ENCODE measurements at places on chromosomes 7 and 10.

DNA sequence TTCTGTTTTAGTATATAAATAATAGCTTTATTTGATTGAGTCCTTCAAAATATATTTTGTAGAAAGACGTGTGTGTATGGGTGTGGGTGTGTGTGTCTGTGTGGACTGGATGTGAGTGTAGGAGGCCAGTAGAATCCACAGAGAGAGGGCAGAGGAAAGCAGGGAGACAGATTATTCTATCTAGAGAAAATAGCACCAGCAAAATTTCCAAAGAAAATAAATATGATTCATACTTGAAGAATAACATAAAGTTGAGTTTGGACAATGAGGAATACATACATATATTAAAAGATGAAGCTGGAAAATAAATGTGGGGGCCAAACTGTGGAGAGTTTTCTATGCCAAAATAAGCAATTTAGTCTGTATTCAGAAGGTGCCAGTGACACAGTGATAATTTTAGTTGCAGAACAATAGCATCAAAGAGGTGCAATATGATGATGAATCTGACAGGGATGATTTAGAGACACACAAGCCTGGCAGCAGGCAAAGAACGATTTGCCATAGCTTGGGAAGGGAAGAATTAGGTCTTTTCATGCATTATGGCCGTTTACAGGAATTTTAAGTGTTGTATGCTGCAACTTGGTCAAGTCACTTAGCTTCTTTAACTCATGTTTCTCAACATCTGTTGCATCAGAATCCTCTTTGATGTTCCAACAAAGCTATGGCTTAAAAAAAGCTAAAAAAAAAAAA, 121.3 kb downstream of the SEMA3A start:
- DNase-seq = no peak

- DNase-seq = no peak
Observed at GRCh38 chr10:49649294-49649693, 30.2 kb upstream of the C10orf53 start.

DNA sequence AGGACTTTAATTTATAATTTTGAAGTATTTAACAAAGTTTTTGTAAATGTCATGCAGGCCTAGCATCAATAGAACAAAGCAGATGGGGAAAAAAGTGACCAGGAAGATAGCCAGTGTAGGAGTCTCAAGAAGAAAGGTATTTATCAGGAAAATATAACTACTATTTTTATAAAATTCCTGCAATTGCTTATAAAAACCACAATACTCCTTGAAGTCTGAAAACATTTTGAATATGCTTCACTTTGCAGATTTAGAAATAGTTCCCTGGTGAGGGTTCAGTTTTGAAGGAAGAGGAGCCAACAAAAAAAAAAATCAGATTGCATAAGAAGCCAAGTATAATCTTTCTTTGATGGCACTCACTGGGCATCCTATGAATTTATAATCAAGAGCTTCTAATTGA, 34.1 kb downstream of the MTERF1 start:
- no peak for DNase-seq

DNA sequence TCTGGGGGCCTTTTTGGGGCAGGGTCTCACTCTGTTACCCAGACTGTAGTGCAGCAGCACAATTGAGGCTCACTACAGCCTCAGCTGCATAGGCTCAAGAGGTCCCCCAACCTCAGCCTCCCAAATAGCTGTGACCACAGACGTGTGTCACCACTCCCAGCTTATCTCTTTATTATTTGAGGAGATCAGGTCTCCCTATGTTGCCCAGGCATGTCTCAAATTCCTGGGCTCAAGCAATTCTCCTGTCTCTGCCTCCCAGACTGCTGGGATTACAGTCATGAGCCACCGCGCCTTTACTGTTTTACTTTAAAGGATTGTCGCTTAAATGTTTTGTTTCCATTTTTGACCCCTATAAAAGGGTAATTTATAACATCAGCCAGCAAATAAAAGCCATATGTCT, 502.6 kb upstream of the AUTS2 start:
- DNase-seq = no peak

GRCh38 chr7:30472784-30473775, 5.5 kb downstream of the NOD1 start:
- DNase-seq = no peak

GRCh38 chr7:108016841-108017775, 14.1 kb upstream of the LAMB1 start:
- peak; percentile 25 for DNase-seq

GRCh38 chr10:14889318-14889717, 10.7 kb downstream of the SUV39H2 start:
- DNase-seq = no peak

- peak; percentile 94 for DNase-seq
Observed at GRCh38 chr7:138161600-138162081, 85.4 kb downstream of the AKR1D1 start.

GRCh38 chr7:157703131-157703530, 366.3 kb downstream of the DNAJB6 start:
- no peak for DNase-seq

DNA sequence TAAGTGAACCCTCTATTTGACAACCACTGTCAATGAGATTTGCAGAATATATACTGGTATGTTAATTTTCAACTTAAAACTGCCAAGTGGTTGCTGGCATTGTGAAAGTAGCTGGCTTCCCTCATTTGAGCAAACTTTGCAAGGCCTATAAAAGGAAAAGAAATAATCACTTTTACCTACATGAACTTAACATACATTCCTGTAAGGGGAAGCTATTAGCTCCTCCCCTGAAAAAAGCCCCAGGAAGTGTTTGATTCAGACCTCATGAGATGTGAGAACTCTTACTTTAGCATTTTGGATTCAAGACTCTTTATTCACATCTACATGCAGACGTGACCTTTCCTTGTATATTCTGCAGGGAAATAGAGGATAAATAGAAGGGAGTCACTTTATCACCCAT, 175.6 kb downstream of the OTUD1 start:
- no peak for DNase-seq

GRCh38 chr10:23367896-23368595, 23.4 kb upstream of the C10orf67 start:
- DNase-seq = no peak

DNA sequence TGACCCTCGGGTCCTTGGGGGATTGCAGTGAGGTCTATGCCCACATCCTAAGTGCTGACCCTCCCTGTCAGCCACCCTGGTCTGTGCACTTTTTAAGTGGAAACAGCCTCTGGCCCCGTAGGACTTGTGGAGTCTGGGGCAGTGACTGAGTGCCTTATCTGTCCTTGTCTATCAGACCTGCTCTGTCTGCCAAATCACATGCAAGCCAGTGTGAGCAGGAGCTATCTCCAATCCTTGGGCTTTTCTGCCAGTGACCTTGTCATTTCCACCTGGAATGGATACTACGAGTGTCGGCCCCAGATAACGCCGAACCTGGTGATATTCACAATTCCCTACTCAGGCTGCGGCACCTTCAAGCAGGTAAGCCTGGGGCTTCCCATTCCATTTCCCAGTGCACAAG, 62.7 kb downstream of the C10orf120 start:
- DNase-seq = no peak

DNA sequence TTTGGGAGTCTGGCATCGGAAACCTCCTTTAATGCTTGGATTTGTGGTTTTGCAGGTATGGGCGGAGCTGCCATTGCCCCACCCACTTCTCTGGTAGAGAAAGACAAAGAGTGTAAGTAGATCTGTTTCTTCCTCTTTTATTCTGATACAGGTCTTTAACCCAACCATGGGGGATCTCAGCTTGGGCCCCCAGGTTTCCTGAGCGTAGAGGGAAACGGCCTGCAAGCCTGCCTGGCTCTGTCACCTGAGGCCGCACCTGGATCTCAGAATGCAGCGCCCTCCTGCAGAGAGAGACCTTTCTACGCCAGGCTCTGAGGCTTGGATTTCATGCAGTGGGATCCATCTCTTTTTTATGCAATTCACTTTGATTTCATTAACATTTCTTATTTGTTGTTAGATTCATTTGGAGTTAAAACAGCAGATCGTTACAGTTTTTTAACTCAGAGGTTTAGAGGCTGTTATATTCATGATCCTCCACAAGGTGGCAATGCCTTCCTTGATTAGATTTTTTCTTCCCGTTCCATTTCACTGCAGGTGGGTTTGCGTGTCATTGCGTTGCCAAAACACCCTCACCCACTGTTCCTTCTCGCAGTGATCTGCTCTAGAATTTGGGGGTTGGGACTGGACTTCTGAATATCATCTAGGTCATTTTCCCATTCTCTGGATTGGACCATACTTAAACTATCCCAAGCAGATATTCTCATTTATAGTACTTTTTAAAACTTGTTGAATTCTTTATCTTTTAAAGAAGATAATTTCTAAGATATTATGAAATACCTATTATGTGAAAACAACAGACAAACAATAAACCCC, 20.0 kb downstream of the RBM17 start:
- DNase-seq = no peak

- no peak for DNase-seq
Observed at GRCh38 chr10:37947526-37947925, 28.9 kb downstream of the ZNF25 start.

All from NCI-H1436 (cell line).